Cortex of kidney (tissue), 1 donor: ENCODE measurements at places on chromosomes 13 and 19.

- DNase-seq = no peak
These were observed at the start of gene KCTD15 for GRCh38 chr19:33796164-33796875. TSS of gene KCTD15 (plus strand) at chr19:33796870. CDS start at chr19:33800455, 3,585 bp downstream.

DNA sequence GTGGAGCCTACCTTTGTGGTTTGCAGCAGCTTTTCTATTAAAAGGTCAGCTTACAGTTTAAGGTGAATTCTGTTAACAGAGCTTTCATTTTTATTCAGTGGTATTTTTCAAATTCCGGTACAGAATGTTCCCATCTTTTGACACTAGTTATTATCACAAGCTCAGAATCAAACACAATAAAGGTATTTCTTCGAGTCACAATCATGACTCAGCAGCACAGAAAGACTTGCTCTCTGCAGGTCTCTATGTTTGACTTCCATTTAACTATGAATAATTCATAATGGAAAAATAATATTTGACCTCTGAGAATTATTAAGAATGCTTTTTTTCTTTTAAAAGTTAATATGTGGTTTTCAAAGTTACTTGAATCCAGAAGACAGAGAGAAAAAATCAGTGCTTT lies 28.2 kb downstream of the DACH1 start:
- DNase-seq = no peak

GRCh38 chr19:18173572-18174288 lies at the start of gene IFI30:
TSS of gene IFI30 (plus strand) at chr19:18173813. CDS start at chr19:18173842, 29 bp downstream.
- DNase-seq = no peak

DNA sequence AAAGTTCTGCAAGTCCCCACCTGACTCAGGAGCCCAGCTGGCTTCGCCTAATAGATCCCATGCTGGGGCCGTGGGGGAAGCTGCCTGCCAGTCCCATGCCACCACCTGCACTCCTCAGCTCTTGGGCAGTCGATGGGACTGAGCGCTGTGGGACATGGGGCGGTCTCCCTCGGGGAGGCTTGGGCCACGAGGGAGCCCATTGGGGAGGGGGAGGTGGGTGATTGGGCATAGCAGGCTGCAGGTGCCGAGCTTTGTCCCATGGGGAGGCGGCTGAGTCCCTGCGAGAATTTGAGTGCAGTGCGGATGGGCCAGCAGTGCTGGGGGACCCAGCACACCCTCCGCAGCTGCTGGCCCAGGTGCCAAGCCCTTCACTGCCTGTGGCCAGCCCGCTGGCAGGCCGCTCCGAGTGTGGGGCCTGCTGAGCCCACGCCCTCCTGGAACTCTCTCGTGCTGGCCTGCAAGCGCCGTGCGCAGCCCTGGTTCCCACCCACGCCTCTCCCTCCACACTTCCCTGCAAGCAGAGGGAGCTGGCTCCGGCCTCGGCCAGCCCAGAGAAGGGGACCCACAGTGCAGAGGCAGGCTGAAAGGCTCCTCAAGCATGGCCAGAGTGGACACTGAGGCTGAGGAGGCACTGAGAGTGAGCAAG lies 467.3 kb downstream of the IRS2 start:
- DNase-seq = no peak

GRCh38 chr13:42494157-42494556 lies 79.8 kb upstream of the TNFSF11 start:
- DNase-seq = no peak

GRCh38 chr13:43343645-43344044 lies 320.3 kb downstream of the DNAJC15 start:
- no peak for DNase-seq

- DNase-seq = no peak
These were observed 20.4 kb downstream of the AMER2 start for GRCh38 chr13:25151626-25152195.

DNA sequence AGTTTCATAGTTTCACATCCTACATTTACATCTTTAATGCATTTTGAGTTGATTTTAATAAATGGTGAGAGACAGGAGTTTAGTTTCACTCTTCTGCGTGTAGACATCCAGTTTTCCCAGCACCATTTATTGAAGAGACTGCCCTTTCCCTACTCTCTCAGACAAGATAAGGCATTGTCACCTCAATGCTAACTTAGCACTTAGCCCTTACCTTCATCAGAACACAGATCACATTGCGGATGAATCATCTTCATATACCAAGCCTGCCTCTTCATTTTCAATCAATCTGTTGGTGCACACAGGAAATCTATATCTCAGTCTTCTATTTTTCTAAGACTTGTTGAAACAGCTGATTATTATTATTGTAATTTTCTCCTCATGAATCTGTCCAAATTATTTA lies 396.6 kb upstream of the NBEA start:
- DNase-seq = no peak

DNA sequence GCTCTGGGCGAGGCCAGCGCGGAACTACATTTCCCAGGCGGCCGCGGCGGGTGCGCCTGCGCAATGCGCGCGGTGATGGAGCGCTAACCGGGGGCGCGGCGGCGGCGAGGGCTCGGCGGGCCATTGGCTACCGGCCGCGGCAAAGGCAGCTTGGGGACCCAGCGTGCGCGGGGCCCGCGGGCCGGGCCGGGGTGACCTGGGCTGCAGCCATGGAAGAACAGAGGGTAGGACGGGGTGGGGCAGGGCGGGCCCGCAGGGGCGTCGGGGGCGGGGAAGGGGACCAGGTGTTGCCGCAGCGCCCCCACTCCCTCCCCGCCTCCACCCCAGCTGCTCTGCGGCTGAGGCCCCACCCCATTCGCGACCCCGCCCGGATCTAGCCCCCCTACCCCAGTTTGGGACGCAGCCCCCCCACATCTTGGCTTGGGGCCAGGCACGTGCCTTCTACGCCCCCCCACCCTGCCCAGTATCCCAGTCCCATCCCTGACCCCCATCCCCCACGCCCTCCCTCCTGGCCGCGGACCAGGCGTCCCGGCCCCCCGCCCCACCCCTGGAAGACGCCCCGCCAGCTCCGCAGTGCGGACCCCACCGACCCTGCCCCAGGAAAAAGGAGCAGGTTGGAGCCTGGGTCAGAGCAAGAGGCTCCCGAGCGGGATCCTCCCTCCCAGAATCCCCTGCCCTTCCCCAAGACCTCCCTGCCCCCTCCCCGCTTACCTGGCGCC lies at the start of gene FSD1:
FSD1 (plus strand) TSS at position 61 of the 719 bp plus-strand sequence; CDS start at position 210, 149 bp downstream.
- DNase-seq = no peak

- no peak for DNase-seq
These were observed 664.9 kb downstream of the PCDH9 start for GRCh38 chr13:66565279-66565678.

DNA sequence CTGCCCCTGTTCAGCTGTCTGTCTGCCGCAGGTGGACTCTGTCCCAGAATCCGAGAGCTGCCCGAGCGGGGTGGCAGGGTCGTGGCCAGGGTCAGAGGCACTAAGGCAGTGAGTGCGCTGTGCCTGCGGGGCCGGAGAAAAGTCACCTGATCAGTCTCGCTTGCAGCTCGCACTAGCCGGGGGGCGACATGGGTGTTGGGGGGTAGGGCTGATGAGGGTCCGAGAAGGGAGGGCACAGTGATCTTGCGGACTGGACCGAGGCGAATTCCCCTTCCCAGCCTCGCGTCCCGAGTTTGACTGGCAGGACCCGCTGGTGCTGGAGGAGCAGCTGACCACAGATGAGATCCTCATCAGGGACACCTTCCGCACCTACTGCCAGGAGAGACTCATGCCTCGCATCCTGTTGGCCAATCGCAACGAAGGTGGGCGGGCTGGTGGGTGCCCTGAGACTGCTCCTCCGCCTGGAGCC lies 627 bp downstream of the GCDH start:
- no peak for DNase-seq

GRCh38 chr13:31227063-31227462 lies 27.3 kb downstream of the B3GLCT start:
- no peak for DNase-seq

- DNase-seq = no peak
These were observed 7.8 kb downstream of the ZBTB7A start for GRCh38 chr19:4058693-4059452.
